ENCODE measurements at places on chromosomes 11 and 22.

GRCh38 chr11:57514538-57515331 is 767 bp downstream of the SLC43A1 start:
- DNase-seq: no peak

GRCh38 chr11:122617297-122617696 is 38.2 kb upstream of the UBASH3B start:
- no peak for DNase-seq

DNA sequence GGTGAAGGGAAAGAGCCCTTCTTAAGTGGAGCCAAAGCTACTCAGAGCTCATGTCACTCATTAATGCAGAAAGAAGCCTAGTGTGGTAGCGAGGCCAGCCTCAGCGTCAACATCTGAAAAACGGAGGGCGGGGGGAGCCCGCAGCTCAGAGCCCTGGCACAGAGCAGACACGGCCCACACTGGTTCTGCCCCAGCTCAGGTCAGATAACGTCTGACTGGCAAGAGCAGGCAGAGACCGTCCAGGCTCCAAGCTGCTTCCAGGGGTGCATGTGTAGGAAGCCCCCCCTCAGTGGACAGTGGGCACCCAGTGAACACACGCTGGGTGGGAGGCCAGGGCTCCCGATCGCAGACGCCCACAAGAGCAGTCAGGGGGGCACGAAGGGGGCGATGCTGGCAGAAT is 100.8 kb downstream of the SHANK2 start:
- no peak for DNase-seq

DNA sequence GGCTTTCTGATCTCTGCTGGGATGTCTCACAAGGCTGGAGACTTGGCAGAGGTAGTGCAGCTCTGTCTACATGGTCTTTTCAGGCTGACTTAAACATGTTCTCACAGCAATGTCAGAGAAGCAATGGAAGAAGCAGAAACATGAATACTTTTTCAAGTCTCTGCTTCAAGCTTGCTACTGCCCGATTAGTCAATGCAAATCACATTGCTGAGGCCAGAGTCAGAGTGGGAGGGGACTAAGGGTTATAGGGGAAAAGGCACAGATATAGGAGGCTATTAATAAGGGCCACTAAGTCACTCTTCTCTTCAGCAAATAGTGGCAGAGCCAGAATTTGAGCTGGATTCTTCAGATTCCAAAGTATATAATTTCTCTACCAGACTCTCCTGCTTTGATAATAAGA is 390.5 kb downstream of the TMEM135 start:
- DNase-seq: no peak

DNA sequence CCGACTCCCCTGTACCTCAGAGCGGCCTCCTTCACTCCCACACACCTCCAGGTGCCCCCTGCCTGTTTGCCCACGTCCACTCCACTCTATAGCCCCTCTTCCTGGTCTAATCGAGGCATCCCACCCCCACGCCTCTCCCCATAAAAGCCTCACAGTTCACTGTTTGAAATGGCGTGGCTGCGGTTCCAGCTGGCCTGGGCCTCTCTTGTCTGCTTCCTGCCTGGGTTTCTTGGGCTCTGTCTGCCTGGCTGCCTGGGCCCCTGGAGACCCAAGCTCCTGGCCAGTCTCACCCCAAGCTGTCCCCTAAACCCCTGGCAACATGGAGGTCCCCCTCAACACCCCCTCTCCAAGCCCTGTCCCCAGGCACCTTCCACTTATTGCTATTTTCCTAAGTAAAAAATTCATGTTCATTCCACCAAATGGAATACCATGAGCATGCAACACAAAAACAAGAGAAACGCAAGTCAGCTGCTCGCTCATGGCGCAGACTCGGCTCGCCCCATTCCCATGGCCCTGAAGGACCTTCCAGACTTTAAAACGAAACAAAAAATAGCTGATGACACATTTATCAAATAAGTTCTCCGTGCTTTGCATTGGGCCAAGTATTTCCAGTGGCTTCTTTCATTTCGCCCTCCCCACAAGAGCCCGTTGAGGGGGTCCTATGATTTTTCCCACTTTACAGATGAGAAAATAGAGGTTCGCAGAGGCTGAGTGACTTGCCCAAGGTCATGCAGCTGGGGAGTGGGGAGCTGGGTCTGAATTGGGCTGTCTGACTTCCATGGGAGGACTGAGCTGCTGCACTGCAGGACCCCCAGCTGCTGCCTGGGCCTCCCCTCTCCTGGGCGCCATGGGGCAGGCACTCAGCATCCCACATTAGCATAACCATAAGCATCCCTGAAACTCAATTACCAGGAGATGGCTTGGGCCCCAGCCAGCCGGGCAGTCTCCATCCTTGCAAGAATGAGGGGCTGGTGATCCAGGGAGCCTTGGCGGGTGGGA is 11.7 kb upstream of the FLRT1 start:
- DNase-seq: no peak

- DNase-seq: no peak
Observed at GRCh38 chr11:72195518-72196270, 3.8 kb downstream of the FOLR1 start.

DNA sequence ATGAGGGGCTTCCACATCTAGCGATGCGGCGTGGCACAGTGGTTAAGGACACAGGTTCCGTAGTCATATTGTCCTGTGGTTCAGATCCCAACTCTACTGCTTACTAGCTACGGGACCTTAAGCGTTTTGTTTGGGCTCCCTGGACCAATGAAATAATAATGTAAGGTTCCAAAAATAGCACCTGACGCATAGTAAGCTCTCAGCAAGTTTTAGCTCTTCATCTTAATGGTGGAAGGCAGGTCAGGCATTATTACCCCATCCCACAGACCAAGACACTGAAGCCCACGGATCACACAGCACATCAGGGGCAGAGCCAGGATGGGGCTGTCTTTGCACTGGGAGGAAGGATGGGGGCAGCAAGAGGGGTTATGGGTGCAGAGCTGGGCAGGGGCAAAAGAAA is 13.0 kb downstream of the DNAJB13 start:
- no peak for DNase-seq

DNA sequence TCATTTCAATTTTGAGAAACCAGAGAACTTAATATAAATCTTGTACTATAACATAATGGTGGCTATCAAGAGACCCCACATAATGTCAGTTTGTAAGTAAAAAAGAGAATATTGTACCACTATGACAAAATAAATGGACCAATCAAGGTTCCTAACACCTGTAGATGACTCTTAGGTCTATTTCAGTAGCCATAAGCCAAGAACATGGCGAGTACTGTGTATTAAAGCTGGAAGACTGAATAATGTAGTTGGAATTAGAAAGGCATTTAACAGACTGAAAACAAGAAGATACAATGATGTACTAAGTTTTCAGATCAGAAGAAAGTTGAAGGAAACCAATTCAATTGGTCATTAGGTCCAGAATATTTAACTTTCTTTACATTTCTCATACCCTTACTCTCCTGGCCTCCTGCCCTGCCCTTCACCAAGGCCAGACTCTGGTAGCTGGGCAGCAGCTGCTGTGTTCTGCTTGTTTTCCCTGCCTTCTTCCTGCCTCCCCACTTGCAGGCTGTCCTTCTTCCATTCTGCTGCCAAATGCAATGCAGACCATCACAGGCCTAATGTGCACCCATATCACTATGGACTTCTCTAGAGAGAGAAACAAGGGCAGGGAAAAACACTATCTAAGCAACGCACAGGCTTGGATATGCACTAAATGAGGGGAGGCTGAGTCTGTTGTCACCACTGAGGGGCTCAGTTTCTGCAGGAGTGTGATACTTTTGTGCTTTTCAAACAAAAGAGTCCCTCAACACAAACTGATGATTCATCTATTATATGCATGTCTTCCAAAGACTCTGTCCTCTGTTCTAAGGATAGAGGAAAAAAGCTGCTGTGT is 60.1 kb downstream of the RAB30 start:
- DNase-seq: no peak

- DNase-seq: no peak
Observed at GRCh38 chr11:46369458-46370152, 11.9 kb upstream of the MDK start.

DNA sequence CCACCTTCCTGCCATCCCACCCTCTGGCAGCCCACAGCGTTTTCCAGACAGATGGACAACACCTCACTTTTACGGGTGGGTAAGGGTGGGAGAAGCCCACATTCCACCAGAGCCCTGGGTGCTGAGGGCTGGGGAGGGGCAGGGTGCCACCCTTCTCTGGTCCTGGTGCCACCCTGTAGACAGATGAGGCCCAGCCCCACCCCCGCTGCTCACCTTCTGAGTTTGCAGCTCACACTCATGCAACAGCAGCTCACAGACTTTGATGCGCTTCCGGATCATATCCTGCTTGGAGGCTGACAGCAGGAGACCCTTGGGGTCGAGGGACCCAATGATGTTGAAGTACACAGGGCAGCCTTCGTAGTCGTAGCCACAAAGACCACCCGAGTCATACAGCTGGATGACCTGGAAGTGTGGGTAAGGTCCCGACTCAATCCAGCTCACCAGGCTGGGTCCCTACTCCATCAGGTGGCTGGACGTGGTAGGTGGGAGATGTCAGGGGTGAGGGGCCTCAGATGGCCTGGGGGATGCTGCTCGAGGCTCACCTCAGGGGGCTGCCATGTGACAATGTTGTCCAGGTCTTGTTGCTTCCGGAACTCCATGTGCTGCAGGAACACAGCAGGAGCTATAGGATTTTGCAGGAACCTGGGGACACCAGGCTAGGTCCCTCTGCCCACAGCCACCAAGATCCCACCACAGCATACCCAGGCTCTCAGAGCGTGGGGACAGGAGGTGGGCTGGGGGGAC is 10.3 kb downstream of the SEC14L4 start:
- no peak for DNase-seq

DNA sequence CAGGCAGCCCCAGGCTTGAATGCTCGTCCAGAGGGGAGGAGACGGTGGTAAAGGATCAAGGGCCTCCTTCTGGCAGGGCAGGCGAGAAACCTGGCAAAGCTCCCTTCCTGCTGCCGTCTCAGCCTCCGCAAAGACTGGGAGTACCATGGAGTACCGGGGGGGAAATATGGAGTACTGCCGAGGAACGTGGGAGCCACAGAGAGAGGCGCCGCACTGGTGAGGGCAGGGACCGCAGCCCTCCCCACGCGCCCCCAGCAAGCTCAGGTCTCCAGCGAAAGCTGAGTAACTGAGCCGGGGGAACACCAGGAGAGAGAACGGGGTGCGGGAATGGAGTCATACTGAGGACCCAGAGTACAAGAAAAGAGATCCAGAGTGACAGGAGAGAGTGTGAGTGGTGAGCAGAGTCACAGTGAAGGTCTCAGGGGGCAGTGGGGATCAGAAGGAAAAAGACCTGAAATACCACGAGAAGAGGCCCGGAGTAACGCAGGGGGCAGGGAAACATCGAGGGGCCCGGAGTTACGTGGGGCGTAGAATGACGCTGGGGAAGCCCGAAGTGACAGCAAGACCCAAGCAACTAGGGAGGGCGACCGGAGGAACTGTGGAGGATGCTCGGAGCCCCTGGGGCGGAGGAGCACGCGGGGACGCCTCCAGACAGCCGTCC is 740 bp downstream of the EML3 start:
- DNase-seq: no peak

DNA sequence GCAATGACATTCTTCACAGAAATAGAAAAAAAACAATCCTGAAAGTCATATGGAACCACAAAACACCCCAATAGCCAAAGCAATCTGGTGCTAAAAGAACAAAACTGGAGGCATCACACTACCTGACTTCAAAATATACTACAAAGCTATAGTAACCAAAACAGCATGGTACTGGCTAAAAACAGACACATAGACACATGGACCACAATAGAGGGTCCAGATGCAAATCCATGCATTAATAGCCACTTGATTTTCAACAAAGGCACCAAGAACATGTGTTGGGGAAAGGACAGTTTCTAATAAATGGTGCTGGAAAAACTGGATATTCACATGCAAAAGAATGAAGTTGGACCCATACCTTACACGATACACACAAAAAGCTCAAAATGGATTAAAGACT is 27.9 kb upstream of the SMIM38 start:
- no peak for DNase-seq

DNA sequence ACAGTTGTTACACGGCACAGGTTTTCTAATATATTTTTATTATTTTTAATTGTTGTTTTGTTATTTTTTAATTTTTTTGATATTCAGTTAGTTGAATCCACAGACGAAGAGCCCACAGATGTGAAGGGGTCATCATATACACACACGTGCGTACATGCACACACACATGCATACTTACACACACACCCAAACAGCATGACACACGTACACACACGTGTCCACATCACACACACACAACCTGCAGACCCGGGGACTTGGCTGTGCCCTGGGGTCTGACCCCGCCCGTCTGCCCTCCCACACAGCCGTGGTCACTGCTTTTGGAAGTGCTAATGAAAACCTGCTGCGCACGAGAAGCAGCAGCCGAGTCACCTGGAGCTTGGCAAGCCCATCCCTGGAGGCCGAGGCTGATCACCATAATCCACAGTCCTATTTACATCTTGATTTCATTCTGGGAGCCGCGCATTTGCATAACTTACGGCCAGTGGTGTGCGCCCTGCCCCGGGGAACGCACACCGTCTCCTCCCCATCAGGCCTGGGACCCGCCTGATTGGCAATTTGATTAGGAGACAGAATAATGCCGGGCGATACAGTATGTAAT is 110.3 kb downstream of the BRD1 start:
- DNase-seq: no peak

- DNase-seq: no peak
Observed at GRCh38 chr11:65448418-65449105, 26.0 kb downstream of the NEAT1 start.

GRCh38 chr11:80155412-80156017 is 714.7 kb upstream of the TENM4 start:
- no peak for DNase-seq

DNA sequence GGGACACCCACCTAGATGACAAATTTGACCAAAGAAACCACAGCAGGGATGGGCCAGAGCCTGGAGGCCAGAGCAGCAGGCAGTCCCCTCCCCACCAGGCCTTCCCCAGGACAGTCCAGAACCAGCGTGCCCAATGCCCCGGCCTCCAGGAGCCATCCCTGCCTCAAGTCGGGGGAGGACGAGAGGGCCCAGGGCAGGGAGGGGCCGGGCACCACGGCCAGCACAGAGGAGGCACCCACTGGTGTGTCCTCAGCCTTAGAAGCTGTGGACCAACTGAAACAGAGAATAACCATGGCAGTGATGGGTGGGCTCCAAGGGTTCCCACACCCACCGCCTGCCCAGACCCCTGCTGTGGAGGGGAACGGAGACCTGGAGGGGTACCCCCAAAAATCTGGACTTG is 28.3 kb upstream of the TCF20 start:
- DNase-seq: no peak
